Stimulated activated CD4-positive, alpha-beta T cell treated with anti-CD3 and anti-CD28 coated beads, Interleukin-12 subunit alpha, Interleukin-12 subunit beta, amount 100 ng/mL, for 24 hours (primary cell): ENCODE measurements at places on chromosomes 1 and 21.

GRCh38 chr1:242754125-242754524 lies 229.6 kb upstream of the PLD5 start:
- no peak for DNase-seq

GRCh38 chr1:172699111-172699510 lies 40.2 kb downstream of the FASLG start:
- DNase-seq, result peak; percentile 55

GRCh38 chr1:30049748-30050296 lies 673.6 kb downstream of the MATN1 start:
- no peak for DNase-seq

DNA sequence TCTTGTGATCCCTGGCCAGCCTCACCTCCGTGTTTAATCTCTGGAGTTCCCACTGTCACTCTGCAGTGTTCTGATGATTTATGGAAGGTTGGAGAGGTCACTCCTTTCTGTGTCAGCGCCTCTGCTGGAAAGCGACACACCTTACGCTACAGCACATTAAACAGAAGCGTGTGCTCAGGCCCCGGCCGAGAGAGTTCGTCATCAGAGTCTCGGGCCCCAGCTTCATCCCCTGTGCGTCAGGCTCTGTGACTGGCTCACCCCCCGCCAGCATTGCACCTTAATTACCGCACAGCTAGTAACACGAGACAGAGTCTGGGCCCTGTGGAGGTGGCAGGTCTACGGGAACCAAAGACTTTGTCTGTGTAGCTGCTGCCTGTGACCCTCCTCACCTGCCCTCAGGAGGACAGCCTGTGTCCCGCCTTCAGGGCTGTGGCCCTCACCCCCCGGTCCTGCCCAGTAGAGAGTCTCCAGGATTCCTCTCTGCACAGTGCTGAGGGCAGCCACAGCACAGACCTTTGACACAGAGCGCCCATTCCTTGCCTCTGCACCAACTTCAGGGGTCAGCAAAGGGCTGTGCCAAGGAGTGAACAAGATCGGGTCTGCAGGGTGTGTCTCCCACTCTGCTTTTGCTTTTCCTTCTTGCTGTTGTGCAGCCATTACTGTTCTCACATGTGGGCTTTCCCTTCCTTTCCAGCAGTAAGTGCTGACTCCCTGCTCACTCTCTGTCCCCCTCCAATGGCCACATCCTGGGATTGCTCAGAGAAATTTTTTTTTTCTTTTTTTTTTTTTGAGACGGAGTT lies 157.6 kb downstream of the PGBD5 start:
- no peak for DNase-seq

DNA sequence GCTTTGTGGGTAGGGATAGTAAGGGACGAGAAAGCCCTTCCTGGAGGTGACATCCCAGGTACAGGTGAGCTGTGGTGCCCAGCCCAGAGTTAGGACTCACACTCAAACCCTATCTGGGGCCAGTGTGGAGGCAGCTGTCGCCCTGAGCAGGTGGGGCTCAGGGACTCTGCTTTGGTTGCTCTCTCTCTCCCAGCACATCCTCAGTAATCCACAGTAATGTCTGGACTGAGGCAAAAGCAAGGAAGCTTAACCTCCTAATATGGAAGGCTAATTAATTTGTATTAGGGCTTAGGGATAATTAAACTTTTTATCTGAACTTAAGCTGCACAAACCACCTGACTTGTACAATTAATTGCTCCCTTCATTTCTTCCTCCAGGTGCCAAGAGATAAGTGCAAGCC lies 38.2 kb downstream of the DDX20 start:
- no peak for DNase-seq

GRCh38 chr1:14674030-14674429 lies 75.5 kb downstream of the KAZN start:
- no peak for DNase-seq

DNA sequence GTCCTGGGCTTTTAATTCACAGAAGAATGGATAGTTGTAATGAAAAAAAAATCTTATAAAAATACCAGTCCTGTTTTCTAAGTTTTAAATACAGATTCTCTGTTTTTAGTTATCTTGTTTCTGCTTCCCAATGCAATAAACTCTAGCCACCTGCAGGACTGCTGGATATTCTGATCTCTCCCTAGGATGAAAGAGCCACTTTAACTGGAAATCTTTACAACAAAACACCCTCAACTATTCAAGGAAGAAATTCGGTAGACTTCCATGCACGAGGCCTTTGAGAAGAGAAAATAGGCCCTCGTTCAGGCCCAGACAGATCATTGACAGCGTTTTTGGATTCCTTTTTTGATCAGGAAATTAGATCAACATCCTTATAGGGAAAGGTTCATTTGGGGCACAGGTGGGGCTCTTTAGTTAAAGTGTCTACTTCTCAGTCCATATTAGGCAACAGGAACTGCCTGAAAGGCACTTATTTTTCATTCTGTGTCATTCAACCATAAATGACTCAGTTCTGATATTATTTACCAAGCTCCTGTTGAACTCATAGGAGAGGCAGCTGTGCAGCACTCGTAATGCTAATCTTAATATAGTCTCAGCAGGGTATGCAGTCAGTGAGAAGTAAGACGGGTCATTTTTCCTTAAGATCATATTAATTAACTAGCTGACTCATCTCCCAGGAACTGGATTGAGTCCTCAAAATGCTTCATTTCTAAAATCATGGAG lies 71.1 kb upstream of the ERRFI1 start:
- no peak for DNase-seq

DNA sequence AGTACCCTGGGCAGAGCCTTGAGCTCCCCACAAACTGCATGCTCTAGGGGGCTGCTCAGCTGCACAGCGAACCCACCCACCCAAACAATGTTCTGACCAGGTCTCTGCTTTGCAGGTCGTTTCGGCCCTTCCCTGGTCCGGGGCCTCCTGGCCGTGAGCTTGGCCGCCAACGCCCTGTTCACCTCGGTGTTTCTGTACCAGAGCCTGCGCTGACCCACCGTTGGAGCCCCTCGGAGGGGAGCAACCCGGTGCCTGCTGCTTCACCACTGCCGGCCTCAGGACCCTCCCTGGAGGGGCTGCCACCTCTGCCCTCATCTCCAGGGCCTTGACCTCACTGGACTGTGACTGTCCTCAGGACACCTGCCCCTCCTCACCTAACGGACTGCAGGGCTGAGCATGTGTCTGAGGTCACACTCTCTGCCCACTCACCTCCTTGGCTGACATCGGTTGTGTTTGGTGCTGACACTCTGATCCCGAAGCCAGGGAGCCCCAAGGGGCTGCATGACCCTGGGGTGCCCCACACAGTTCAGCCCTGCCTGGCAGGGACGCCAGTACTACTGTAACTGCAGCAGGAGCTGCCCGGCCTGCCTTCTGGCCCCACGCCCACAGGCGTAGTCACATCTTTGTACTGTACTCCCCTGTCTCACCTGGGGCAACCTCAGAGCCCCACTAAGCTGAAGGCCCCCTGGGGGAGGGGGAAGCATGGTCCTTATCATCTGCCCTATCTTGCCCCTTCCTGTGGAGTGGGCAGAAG lies 24.3 kb downstream of the TMEM201 start:
- no peak for DNase-seq

DNA sequence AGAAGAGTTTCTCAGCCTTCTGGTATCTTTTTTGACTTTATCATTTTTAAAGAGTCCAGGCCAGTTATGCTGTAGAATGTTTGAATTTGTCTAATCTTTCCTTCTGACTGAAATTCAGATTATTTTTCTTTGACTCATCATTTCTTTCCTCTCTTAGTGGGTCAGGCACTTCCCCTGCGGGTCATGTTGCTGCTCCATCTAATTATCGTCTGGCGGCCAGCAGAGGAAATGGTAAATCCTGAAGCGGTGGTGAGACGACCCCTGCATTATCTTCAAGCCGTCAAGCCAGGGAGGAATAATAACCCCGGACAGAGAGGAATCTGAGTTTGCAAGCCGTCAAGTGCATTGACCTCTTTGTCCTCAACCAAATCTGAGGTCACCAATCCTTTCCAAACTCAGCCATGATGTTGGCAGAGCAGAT lies 102.1 kb downstream of the ADSS2 start:
- DNase-seq, result no peak

DNA sequence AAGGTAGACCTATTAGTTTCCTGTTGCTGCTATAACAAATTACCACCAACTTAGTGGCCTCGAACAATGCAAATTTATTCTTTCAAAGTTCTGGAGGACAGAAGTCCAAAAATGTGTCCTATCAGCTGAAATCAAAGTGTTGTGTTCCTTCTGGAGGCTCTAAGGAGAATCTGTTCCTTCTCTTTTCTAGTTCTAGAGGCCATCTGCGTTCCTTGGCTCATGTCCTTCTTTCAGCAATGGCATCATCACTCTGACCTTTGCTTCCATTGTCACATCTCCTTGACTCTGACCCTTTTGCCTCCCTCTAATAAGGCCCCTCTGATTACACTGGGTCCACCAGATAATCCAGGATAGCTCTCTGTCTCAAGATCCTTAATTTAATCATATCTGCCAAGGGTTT lies 1.2 kb upstream of the MR1 start:
- no peak for DNase-seq

- no peak for DNase-seq
These were observed 1596.9 kb downstream of the PLA2G4A start for GRCh38 chr1:188425687-188426086.
